ENCODE measurements at places on chromosomes 2 and 18. TPM values are rescaled to one million over a fixed set of nuclear protein-coding genes. Genes with fewer than 3 reads are reported as not detected.

Gene SLC14A1
- 0.49 TPM for total RNA-seq

Gene WNT6
- not detected for total RNA-seq

Gene DUSP19
- 1.0 TPM for total RNA-seq

Gene ASXL3
- not detected for total RNA-seq

Gene METTL4
- total RNA-seq = 15.0 TPM

Gene PLA2R1
- total RNA-seq = not detected

Measured in activated T-helper 1 cell treated with anti-CD3 and anti-CD28 coated beads, Interleukin-12 subunit alpha, Interleukin-12 subunit beta, Interleukin-2, Interleukin-4 antibody, amounts not matched to agents 30 ng/mL and 10 ng/mL and 1 ng/mL, durations not matched to agents 14 hours and 24 hours and 36 hours (primary cell).